SK-N-MC (cell line): ENCODE measurements at places on chromosomes 4 and X.

GRCh38 chrX:12162420-12162819, 24.1 kb downstream of the FRMPD4 start:
- no peak for DNase-seq

- no peak for DNase-seq
Measured at GRCh38 chr4:68732653-68733466, 62.4 kb upstream of the UGT2B15 start.

DNA sequence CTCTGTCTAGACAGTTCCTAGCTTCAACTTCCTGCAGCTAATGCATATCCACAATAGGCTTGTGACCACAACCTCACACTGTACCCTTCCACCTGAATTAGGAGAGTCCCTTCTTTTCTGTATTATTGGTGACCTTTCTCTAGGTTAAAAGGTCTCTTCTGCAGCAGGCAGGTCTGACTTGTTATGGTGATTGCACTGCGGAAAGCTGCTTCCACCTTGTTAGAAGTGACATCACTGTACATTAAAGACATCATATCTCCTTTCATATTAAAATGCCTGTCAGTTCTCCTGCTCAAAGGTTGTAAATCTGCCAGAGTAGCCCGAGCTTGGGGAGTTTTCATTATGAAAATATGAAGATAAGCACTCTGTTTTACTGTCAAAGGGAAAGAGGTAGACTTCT, 21.5 kb upstream of the LSM6 start:
- DNase-seq = no peak

GRCh38 chr4:89492581-89493071, 185.0 kb upstream of the GPRIN3 start:
- DNase-seq = no peak

- DNase-seq = no peak
Measured at GRCh38 chr4:21041708-21042107, 341.4 kb downstream of the PACRGL start.

- DNase-seq = no peak
Measured at GRCh38 chr4:94722270-94722669, 35.5 kb upstream of the BMPR1B start.

DNA sequence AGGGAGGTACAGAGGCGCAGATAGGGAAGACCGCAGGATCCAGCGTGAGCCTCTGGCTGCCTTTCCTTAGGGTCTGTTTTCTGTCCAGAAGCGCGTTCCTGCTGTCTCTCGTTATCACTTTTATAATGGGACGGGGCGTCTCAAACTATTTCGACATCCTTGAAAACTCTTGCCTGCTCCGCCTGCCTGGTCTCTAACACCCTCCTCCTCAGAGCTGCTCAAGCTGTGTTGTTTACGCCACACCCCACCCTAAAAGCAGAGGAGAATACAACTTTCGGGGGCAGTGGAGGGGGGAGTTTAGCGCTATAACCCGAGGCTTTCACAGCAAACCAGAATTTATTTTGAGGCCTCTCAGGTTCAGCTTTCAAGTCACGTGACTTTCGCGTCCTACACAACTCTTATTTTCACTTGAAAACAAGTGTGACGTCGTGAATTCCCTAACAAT, 646 bp upstream of the FAM3A start:
- DNase-seq = no peak

DNA sequence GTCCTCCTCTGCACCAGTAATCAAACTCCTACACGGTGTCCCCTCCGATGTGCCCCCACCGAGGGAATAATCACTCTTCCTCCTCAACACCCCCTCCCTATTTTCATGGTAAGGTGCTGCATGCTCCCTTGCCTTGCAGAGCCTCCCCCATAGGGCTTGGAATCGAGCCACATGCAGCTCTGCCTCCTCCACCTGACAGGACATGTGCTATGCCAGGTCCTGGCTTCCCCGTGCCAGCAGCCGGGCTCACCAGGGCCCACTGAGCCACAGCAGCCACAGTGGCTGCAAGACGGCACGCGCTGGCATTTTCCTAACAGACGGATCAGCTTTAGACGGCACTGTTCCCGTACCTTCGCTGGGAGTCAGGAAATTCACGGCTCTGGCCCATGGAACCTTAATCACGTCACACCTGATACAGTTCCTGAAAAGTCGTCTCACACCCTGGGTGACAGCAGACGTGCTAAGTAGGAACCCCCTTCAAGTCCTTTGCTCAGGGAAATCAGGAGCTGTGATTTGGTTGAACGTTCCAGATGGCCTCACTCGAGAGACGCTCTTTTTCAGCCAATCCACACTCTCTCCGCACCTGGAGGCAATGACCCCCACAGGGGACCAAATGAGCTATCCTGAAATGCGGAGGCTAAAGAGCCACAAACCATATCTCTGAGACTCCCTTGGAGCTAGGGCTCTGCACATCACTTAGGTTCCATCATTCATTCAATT, 63.2 kb downstream of the JAKMIP1 start:
- DNase-seq = no peak

DNA sequence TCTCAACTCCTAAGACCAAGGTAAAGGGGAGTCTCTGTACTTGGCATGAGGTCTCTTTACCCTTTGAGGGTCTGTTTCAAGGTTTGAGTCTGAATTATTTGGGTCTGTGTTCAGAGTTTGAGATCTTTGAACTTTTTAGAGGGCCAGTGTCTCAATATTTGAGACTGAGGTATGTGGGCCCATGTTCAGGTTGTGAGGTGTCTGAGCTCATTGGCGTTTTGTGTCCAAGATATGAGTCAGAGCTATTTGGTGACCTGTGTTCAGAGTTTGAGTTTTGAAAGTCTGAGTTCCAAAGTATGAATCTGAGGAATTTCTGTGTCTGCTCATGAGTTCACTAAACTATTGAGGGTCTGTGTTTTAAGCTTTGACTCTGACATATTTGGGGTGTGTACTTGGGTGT, 36.7 kb upstream of the PAGE4 start:
- DNase-seq = no peak

DNA sequence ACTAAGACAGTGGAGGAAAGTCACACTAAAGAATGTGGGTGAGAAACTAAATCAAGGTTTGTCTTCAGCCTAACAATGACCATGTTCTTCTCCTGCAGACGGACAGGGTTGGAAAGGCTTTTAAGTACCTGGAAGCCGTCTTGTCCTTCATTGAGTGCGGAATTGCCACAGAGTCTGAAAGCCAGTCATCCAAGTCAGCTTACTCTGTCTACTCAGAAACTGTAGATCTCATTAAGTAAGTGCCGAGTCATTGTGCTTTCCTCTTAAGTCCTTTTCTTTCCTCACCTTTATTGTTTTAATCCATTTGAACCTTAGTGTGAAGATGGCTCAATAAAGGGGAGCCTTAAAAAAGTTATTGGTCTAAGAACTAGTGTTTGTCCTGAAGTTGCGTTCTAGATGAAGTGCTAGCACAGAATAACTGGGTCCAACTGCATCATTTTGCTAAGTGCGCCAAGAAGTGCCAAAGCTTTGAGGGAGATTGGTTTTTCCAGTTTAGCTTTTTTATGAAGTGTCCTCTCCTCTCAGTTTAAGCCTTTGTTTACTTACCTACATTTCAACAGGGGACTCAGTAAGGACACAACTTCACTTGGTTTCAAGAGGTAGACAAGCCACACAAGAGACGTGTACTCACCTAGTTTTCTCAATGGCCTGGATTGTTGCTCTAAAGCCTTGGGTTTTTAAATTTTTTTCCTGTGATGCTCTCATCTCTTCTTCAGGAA, 89.3 kb downstream of the KLHL8 start:
- DNase-seq = no peak

- DNase-seq = no peak
Measured at GRCh38 chr4:165548702-165549101, 169.9 kb downstream of the CPE start.

- DNase-seq = no peak
Measured at GRCh38 chrX:40012039-40012867, 85.5 kb downstream of the BCOR start.

- no peak for DNase-seq
Measured at GRCh38 chr4:47135210-47135609, 103.8 kb downstream of the GABRB1 start.

GRCh38 chr4:122963216-122963615, 40.8 kb upstream of the NUDT6 start:
- DNase-seq = no peak

GRCh38 chrX:121160987-121161386, 113.6 kb downstream of the GLUD2 start:
- DNase-seq = no peak

DNA sequence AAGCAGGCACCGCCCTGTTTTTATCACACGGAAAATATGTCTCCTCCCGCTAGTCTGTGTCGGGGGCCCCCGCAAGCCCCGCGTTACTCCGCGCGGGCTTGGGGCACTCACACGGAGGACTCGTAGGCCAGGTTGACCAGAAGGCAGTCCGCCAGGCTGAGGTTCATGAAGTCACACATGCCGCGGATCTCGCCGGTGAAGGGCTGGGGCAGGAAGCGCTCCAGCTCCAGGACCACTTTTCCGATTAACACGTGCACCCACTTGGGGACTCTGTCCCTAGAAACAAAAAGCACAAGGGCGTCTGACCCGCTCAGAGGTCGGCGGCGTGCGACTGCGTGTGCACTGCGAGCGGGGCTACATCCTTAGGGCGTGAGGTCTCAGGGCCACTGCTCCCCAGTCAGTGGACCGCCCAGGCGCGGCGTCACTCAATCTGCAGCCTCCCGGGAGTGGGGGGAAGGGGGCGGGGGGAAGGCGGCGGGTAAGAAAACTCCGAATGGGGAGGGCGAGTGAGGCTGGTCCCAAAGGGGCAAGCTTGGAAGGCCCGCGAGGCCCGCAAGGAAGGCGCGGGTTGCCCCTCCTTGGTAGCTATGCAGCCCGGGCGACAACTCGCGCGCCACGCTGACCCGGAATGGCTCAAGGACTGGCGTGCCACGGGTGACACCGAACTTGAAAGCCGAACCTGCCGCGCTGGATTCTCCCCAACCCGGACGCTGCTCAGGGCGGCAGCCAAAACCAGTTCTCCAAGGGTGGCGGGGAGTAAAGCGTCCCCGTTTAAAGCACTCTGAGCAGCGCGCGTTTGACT, 722 bp downstream of the NAAA start:
- no peak for DNase-seq

DNA sequence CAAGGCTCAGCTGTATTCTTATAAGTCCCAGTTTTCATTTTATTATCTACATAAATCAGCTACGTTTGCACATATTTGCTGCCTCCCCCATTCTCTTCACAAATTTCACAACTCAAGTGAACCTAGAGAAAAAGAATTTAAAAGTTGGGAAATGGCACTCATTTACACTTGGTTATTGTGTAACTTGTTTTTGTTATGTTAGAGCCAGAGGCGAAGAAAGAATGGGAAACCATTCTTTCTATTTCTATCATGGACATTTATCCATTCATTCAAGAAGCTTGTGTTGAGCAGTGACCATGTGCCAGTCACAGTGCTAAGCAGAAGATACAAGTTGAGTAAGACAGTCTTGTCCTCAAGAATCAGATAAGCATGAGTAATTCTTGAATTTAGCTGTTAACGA, 13.5 kb downstream of the LIAS start:
- DNase-seq = no peak

DNA sequence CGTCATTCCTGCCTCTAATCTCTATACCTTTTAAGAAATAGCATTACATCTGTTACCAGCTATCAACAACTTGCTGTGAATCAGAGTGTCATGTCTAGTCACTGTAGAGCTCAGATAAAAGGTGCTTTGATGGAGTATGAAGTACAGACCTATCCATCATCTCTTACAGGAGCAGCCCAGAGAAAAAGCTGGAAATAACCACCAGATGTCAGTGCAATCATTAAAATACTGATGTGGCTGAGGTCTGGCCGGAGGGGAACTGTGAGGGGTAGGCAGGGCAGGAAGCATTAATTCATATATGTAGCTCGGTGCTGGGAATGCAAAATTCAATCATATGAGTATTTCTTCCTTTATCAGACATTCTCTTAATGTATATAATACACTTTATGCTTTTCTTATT, 100.6 kb downstream of the AKAP4 start:
- DNase-seq = no peak

DNA sequence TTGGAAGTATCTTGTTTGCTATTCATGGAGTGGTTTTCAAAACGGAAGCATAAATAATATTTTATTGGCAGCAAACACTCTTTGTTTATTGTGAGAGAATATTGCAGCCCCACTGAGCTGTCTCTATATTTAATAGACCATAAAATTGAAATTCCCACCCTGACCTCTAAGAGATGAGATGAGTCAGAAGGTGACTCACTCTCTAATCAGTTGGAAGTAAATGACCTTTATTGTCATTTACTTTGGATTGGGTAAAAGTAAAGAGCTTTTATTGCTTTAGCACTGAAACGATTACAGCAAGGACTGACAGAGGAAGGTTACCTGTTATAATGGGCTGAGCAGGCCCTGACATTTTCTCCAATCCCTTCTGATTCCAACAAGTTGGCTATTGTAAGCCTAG, 55.0 kb downstream of the SYTL5 start:
- DNase-seq = no peak

- peak; percentile 24 for DNase-seq
Measured at GRCh38 chrX:21479695-21480270, 105.6 kb downstream of the CNKSR2 start.

DNA sequence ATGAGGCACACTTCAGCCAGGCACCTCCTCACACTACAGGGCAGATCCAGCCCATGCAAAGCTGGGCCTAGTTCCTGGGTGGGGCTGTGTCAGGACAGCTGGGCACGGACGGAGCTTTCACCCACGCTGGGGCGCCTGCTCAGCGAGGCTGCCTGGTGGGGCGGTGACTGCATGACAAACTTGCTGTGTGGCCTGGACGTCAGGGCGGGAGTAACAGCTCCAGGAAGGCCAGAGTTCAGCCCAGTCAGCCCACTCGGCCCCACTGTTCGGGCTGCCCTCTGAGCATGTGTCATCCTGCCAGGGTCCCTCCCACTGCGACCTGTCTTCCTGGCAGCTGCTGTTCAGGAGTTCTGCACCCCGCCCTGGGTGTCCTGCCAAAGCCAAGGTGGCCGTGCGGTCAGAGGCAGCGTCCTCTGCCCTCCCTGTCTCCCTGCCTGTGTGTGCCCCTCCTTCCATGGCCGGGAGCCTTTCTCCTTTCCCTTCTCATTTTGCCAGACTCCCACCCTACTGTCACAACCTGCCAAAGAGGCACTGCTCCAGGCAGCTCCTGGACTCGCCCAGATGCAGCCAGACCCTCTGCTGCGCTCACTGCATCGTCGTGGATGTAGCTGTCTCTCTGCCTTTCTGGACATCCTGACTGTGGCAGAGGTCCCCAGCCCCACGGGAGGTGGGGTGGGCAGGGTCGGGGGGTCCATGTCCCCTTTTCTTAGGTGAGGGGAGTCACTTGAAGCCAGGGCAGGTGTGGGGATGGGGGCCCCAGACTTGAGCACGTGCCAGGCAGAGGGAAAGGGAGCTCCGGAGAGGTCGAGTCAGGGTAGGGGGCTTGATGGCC, 33.0 kb upstream of the KIAA0232 start:
- no peak for DNase-seq

DNA sequence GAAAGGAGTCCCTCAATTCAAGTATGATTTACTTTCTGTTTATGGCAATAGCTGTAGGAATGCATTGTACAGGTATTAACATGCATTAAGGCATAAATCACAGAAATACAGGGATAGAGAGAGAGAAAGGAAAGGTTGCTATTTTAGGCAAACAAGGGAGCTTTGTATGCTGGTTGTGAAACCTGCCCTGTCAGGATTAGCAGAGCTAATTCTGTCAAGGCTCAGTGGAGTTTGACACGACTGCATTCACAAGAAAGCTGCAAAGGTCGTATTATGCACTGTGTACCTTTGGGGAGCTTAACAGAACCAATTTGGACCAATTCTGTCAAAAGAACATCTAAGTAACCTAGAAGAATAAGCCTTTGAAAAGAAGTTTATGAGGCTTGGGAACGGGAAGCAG, 239.3 kb downstream of the GRIA2 start:
- DNase-seq = no peak
